Activated naive CD8-positive, alpha-beta T cell treated with anti-CD3 and anti-CD28 coated beads, Interleukin-2, amount 10 ng/mL, durations not matched to agents 7 days and 5 days (primary cell): ENCODE measurements at places on chromosomes 5 and 9. TPM values are rescaled to one million over a fixed set of nuclear protein-coding genes. Genes with fewer than 3 reads are reported as not detected.

DNA sequence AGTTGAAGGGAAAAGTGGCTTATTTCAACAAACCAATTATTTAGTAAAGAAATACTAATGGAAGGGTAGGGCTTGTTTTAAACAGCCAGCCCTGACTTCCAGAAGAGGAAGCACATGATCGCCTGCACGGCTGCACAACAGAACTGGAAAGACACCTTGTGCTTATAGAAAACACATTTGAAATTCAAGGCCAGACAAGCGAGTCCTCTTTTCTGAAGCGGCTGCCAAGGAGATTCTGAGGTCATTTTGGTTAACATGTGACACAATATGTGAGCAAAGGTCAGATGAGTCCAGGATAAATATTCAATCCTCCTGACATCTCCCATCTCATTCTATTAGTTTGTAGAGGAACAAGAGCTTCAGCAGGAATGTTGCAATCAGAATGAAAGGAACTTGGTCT is 461.4 kb upstream of the ST8SIA4 start:
- H3K4me1 ChIP-seq, result no peaks in the 10 kb centered on the region
- no peak overlapping the region for H3K27ac ChIP-seq
- H3K4me3 ChIP-seq, result no peak overlapping the region
- H3K27me3 ChIP-seq, result no peaks in the 10 kb centered on the region
- no peak for DNase-seq

GRCh38 chr5:135185481-135186065 is 151.5 kb upstream of the PITX1 start:
- H3K36me3 ChIP-seq, result no peaks in the 10 kb centered on the region
- no peak overlapping the region for H3K4me3 ChIP-seq
- DNase-seq, result no peak
- no peak overlapping the region for H3K27ac ChIP-seq

DNA sequence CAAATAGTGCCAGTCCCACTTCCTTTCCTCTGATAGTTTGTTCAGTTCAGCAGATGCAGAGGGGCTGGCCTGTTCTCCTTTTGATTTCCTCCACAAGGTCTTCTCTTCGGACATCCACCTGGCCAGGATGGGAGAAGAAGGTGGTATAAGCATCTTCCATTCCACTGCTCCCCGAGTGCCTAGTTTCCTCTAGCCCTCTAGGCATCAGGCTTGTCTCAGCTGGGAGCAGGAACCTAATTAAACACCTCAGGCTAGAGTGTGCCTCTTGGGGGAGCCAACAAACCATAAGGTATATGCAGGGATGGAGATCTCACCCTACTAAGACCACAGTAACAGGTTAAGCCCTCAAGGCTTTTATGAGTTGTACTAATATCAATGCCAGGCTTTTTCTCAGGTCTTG is 835 bp upstream of the DND1 start:
- H3K36me3 ChIP-seq, result peaks cover 14% of the 10 kb centered on the region
- no peaks in the 10 kb centered on the region for H3K27me3 ChIP-seq
- DNase-seq, result no peak
- H3K4me3 ChIP-seq, result no peak overlapping the region
- H3K4me1 ChIP-seq, result peaks cover 14% of the 10 kb centered on the region

Gene FOXD4L4
- total RNA-seq, result 0.55 TPM
